Kidney (tissue), 22 donors: ENCODE measurements at places on chromosomes 16 and 17. TPM values are rescaled to one million over a fixed set of nuclear protein-coding genes. Genes with fewer than 3 reads are reported as not detected.

DNA sequence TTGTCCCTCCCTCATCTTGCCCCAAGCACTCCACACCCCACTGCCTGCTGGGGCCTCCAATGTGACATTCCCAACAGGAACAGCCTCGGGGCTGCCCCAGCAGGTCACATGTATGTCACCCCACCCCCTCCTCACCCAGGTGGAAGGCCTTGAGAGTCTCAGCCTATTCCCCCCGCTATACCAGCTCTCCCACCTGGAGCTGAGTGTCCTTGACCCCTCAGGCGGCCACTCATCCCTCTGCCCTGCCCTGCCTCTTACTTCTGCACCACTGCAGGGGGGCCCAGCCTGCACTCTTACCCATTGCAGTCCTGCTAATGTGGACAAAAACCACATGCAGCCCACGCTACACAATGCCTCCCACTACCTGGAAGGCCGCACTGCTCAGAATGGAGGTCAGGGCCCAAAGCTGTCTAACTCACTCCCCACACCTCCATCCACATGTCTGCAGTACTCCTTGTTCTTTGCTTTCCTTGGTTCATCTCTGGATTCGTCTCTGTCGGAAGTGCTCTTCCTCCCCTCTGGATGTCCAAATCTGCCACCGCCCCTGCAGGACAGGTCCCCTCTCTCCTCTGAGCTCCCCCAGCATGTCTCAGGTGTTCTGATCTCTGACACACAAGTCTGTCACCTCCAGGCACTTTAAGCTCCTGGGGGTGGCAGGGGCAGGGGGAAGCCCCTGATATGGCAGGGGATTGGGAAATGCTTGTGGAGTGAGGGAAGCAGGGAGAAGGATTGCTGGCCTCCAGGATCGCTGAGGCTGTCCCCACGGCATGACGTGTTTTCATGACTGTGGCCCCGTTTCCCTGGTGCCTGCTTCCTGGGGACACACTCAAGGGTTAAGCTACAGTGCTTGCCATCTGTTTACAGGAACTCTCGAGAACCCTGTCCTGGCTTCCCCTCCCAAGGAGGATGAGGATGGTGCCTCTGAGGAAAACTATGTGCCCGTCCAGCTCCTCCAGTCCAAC is 20.8 kb downstream of the TRPV2 start:
- DNase-seq = no peak

- DNase-seq = no peak
Observed at GRCh38 chr17:57388131-57388725, 131.9 kb downstream of the MSI2 start.

DNA sequence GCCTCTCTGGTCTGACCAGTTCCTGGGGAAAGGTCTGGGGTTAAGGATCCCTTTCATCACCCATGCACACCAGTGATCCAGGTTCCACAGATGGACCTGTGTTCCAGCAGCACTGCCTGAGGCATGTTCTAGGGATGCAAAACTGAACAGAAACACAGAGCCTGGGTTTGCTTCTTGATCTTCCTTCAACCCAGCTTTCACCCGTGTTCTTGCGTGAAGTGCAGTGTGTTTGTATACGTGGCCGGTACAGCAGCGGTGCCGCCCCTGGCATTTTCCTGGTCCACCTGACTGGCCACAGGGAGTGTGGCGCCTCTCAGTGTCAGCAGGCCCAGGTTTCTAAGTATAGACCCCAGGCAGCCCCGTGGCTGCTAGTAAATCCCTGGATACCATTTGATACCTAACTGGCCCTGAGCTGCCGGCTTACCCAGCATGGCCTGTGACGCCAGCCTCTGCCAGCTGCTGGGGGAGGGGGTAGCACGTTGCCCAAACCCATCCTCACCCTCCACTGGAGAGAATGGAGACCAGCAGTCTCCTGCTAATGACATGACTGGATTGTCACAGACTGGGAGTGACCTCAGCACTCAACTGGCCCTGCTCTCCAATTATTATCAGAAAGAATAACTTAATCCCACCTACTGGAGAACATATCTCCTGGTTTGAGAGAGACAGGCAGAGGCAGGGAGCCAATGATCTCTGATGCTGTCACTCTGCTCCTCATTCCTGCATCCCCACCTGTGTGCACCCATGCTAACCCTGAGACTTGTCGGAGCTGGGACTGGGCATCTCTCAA is 59.2 kb upstream of the LGALS9 start:
- DNase-seq = peak; percentile 56

Gene CWC25
- polyA plus RNA-seq = 12.9 TPM

GRCh38 chr16:20315764-20316163 is 11.5 kb downstream of the GP2 start:
- no peak for DNase-seq

DNA sequence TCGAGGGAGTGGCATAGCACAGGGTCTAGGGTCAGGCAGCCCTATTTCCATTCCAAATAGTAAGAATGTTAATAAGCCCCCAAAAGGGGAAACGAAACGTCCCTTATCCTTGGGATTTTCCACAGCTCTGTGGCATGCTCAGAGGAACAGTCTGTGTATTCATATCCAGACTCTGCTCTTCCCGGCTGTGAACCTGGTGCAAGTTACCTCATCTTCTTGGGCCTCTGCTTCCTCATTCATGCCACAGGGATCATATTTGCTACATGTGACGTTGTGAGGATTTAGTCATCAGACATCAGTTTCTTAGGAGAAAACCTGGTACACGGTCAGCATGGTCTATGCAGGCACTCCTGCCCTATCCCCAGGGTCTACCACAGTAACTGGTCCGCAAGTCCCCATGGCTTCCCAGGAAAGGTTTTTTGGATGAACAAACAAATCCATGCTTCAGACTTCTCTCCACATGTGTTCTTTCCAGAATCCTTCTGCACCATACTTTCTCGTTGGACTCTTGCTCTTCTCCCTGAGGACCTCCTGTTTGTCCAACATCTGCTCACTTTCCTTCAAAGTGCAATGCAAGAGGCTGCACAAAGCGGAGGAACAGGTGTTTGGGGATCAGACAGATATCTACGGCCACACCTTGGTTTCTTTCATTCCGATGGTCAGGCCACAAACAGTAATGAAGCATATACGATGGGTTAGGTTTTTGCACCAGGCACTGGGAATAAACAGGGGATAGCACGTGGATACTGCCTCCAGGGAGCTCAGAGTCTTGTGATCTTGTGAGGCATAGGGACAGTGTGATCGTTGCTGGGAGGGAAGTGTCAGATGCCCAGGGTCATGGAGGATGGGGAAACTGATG is 17.7 kb downstream of the GLP2R start:
- no peak for DNase-seq

DNA sequence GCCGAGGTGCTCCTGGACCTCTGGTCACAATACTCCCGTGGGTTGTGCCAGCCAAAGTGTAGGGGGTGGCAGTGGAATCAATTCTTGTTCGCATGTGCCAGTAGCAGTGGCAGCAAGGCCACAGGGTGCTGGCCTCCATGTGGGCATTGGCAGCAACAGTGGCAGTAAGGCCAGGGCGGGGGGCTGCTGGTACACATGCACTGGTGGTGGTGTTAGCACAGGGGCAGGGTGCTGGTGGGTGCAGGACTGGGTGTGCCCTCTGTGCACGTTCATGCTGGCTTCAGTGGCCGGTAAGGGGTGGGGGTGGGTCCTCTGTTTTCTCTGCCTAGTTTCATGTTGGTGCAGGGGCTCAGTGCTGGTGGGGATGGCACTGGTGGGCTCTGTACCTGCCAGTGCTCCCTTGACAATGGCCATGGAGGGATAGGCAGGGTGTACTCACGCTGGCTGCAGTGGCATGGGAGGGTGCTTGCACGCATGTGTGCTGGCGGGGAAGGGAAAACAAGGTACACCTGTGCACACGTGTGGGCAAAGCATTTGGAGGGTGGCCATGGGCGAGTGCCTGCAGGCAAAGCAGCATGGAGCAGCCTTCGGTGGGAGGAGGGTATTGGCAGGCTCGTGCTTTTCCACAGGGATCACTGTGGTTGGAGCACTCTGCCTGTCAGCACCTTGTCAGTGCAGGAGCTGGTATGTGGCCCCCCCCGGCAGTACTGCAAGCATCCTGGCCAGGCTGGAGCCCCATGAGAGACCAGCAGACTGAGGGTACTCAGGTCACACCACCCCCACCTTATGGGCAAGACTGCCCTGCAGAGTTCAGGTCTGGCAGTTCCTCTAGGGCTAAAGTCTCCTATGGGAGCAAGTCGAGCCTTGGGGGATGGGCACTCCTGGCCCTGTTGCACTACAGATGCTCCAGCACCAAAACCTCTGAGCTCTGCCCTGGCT is 35.8 kb downstream of the NF1 start:
- no peak for DNase-seq

DNA sequence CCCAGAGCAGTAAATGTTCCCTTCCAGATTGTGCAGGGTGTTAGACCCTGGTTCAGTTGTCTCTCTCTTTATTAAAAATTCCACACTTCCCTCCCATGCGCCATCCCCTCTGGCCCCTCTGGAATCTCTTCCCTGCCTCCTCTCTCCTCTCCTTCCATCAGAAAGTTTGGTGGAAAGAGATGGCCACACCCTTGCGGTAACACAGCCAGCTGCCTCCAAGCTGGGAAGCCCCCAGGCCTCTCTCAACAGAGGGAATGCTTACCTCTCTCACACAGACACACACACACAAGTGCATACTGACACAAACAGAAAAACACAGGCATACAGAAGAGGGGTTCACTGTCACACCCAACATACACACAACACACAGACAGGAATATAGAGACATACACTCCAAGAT is 220.5 kb downstream of the C16orf78 start:
- DNase-seq = no peak

Gene HEATR9
- polyA plus RNA-seq = not detected

DNA sequence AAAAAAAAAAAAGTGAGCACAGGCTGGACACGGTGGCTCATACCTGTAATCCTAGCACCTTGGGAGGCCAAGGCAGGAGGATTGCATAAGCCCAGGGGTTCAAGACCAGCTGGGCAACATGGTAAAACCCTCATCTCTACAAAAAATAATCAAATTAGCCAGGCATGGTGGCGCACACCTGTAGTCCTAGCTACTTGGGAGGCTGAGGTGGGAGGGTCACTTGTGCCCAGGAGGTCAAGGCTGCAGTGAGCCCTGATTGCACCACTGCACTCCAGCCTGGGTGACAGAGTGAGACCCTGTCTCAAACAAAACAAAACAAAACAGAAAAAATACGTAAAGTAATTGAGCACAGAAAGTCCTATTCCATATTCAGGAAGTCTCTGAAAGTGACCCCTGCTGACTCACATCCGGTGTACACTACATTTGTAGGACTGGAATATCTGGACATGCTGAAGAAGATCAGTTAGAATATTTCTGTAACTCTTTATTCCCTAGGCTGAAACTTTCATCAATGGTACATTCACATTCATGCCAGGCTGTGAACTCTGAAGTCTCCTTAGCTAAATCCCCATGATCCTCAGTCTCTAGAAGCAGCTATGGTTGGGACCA is 66.0 kb upstream of the HAS3 start:
- DNase-seq = no peak

Gene CFAP52
- polyA plus RNA-seq = not detected

Gene NPIPA5
- polyA plus RNA-seq = 0.88 TPM

DNA sequence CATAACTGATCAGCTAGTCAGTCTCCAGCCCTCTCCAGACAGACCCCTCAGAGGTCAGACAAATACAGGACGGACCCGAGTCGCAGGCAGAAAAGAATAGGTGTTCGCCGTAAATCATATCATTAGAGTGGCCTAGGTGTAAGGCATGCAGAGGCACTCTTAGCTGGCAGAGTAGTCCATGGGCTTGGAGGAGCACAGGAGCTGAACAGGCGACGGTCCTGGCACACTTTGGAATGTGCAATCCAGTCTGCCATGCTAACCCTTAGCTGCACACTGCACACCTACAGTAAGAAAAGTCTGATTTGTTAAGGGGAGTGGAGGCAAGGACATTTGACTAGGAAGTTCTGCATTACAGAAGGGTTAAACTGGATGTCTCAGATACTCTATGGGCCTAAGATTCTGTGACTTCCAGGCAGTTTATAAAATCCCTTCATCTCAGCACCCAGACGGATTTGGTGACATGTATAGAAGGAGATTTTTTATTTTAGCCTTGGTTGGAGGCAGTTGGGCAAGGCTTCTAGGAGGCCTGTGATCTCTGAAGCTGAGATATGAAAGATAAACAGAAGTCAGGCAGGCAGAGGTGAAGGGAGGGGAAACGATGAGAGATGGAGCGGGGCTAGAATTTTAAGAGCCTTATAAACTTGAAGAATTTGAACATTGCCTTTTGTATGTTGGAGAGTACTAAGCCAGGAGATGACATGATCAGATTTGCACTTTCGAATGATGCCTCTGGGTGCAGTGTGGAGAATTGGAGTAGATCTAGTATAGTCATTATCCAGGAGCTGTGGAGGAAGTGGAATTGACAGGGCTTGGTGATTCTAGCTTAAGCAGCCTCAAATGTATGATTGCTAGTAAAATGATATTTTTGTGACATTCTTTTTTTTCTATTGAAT is 34.6 kb upstream of the SLC5A11 start:
- DNase-seq = peak; percentile 8

DNA sequence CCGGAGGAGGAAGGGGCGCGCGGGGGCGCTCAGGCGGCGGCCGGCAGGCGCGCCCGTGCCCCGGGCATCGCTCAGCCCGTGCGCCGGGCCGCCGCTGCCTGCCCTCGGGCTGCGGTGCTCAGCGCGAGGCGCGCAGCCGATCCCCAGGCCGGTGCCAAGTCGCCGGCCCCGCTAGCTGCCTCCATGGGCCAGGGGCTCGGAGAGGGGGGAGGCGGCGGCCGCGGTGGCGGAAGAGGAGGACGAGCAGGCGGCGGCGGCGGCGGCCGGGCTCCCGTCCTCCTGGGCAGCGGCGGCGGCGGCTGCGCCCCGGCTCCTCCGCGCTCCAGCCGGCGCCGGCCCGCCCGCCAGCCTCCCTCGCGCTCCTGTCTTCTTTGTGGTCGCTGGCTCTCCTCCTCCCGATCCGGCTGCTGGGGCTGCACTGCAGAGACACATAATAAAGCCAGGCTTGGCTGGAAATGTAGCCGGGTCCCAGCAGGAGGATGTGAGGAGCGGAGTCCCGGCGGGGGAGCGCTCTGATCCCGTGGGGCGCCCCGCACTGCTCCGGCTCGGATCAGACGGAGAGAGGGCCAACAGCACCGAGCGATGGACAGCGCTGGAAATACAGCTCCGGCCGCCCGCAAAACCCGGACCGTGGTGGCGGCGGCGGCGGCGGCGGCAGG is 889 bp upstream of the ZNF423 start:
- peak; percentile 89 for DNase-seq

- DNase-seq = no peak
Observed at GRCh38 chr16:21647562-21648164, 4.7 kb downstream of the IGSF6 start.

DNA sequence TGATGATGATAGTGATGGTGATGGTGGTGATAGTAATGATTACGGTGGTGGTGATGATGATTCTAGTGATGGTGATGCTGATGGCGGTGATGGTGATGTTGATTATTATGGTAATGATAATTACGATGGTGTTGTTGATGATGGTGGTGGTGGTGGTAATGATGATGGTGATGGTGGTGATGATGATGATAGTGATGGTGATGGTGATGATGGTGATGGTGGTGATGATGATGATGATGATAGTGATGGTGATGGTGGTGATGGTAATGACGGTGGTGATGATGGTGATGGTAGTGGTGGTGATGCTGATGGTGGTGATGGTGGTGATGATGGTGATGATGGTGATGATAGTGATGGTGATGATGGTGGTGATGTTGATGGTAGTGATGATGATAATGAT is 370.0 kb downstream of the CDH13 start:
- DNase-seq = no peak
